ENCODE measurements at places on chromosomes 4 and X.

GRCh38 chrX:50876551-50876950, 34.0 kb upstream of the BMP15 start:
- no peak for DNase-seq

DNA sequence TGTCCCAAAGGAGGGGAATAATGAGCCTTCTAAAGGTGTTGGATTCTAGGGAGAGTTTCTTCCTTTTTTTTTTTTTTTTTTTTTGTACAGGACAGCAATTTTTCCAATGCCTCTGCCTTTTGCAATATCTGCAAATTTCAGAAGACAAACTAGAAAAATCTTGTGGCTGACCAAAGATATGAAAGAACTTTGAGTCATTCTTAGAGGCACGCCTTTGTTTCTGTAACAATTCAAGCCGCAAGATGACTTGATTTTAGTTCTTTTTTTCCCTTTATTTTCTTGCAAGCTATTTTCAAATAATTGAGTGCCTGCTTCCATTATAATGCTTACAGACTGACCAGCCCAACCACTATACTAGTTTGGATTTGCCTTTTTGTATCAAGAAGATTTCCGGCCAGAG, 47.6 kb upstream of the UXT start:
- no peak for DNase-seq

- DNase-seq, result no peak
These were observed 302.3 kb upstream of the GATB start for GRCh38 chr4:152062936-152063620.

GRCh38 chr4:167102475-167102874, 131.8 kb downstream of the SPOCK3 start:
- DNase-seq, result no peak

GRCh38 chrX:154511761-154512160, 4.3 kb downstream of the FAM3A start:
- no peak for DNase-seq

- DNase-seq, result no peak
These were observed 95.4 kb downstream of the LIMCH1 start for GRCh38 chr4:41633321-41633720.

Data from stimulated activated CD8-positive, alpha-beta memory T cell treated with anti-CD3 and anti-CD28 coated beads, Interleukin-2, amount 100 ng/mL, for 1 hour (primary cell).